ENCODE measurements at places on chromosomes 7 and 10.

DNA sequence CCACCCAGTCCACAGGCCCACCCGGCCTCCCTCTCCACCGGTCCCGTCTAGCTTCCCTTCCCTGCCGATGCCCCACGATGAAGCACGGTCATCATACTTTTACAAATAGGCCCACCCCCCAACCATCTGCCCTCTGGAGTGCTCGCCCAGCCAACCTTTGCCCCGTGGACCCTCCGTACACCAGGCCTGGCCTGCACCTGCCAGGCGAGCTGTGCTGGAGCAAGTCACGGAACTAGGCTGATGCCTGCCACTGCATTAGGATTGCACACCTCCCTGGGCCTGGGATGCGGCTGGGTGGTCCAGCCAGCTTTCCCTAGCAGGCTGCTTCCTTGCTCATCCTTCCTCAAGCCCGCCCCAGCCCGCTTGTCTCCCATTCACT, 44.7 kb downstream of the PPIF start:
- DNase-seq, result no peak

- no peak for DNase-seq
Observed at GRCh38 chr10:122271076-122271475, at the start of gene BTBD16. Gene BTBD16 (plus strand): TSS chr10:122271296. CDS start chr10:122275082, 3,786 bp downstream.

DNA sequence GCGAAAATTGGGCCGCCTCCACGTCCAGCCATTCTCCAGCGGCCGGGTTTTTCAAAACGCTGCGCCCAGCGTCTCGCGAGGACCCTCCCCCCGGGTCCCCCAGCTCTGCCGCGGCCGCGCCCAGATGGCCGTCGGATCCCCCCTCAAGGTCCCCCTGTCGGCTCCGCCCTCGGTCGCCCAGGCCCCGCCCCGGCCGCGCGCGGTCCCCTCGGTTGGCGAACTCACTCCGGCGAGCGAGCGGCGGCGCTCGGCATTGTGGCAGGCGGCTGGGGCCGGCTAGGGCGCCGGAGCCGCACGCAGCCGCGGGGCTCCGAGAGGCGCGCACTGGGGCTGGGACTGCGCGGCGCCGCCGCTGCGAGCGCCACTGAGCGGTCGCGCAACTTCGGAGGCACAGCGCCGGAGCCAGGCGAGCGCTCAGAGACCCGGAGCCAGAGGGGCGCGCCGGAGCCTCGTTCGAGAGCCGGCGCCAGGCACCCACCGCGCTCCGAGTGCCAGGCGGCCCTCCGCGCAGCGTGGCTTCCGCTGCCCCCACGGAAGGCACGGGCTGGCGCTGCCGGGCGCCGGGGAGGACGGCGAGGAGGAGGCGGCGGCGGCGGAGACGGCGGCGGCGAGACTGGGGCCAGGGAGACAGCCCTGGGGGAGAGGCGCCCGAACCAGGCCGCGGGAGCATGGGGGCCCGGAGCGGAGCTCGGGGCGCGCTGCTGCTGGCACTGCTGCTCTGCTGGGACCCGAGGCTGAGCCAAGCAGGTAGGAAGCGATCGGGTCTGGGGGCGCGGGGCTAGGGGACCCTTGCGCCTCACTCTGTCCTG, at the start of gene UNC5B:
UNC5B (plus strand) TSS at position 253 of the 809 bp plus-strand sequence; CDS start at position 669, 416 bp downstream.
- DNase-seq, result peak; percentile 91

DNA sequence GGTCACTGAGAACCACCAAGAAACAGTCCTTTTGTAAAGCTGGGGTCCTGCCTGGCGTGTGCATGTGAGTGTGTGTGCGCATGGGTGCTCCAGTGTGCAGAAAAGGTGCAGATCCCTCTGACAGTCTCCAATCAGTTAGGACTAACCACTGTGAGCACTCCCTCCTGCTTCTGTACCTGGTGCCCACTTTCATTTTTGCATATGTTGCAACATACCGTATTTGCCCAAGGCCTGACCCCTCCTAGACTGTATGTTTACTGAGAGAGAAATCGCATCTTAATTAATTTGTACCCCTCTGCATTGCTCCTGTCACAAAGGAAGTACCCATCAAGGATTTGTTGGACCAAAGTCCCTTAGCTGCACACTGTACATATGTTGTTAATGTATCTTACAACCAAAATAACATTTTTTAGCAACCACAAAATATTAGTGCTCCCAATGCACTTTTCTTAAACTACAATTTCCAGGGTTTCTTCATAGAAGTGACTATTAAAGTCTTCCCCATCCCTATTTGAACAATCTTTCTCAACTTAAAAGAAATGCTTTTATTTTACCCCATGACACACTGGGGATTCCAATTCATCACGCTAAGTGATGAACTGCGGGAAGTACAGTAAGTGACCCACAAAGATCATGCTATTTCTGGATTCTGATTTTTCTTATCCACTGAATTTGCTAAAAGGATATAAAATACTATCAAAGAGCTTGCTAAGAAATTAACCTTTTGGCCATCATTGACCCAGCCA, 16.6 kb downstream of the PAXIP1 start:
- DNase-seq, result no peak

DNA sequence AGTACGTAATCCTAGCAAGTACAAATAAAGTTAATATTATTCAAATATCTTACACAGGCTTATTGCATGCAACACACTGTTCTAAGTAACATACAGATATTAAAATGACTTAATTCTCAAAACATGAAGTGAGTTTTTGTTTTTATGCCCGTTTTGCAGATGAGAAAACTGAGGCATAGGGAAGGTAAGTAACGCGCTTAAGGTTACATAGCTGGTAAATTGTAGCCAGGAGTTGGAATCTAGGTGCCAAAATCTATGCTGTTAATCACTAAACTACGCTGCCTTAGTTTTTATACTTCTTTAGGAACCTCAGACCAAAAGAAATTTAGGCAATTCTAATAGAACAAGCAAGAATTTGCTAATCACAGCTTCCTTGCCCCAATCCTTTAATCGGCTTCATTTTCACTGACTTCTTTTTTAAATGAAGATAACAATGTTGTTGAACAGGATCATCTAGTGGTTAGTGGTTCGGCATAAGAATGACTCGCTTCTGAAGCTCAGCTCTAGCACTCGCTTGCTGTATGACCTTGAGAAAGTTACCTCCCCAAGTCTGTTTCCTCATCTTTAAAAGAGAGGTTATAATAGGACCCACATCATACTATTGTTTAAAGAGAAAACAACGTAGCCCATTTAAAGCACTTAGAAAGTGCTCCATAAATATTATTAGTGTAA, 1.0 kb upstream of the LRRTM3 start:
- no peak for DNase-seq

- DNase-seq, result no peak
Observed at GRCh38 chr7:2794836-2795636, 49.1 kb downstream of the GNA12 start.

DNA sequence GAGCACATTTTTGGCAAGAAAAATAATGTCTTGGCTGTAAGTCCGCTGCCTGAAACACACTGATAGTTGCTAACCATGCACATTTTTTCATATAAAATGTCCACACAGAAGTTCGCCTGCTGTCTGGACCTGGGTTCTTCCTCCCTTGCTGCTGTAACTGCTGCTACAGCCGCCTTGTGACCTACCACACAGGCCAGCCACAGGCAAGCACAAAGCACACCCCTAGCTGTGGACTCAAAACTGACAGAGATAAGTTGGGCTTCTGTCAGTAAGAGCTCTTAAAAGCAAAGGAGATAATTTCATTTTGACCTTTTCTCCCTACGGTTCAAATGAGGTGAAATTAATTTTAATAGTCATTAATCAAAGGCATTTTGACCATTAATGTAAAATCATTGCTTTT, 354.7 kb downstream of the OTUD1 start:
- DNase-seq, result no peak

DNA sequence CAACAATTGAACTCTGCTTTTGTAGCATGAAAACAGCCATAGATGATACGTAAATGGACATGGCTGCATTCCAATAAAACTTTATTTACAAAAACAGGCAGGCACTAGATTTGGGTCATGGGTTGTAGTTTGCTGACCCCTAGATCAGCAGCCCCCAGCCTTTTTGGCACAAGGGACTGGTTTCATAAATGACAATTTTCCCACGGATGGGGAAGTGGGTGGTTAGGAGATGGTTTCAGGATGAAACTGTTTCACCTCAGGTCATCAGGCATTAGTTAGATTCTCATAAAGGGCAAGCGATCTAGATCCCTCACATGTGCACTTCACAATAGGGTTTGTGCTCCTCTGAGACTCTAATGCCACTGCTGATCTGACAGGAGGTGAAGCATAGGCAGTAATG, 16.5 kb upstream of the ANK3 start:
- no peak for DNase-seq

- DNase-seq, result no peak
Observed at GRCh38 chr7:6035686-6036085, 4.5 kb downstream of the ANKRD61 start.

GRCh38 chr10:48932831-48933664, 6.6 kb downstream of the LRRC18 start:
- peak; percentile 12 for DNase-seq

DNA sequence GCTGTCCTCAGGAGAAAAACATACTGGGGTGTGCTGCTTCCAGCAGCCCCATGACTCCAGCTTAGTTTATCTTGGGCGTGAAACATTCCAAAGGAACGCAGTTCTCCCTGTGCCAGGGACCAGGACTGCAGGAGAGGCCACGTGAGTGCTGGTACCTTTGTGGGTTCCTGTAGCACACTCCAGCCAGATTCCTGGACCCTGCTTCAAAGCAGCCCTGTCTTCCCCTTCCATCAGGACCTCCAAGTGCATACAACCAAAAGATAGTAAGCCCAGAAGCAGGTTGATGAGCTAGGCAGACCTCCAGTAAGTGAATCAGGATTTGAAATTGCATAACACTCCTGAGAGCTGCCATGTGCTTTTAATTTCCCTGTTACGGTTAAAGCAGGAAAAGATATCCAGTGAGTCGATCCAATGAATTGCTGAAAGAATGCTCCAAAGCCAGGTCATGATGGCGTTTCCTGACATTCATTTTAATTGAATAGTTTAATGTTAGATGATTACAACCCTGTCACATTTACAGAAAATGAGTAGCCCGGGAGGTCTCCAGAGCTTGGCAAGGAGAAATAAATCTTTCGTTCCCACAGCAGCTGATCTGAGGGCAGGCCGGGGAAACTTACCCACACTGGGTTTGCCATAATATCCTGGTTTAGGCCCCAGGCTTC, 38.9 kb upstream of the CPXM2 start:
- DNase-seq, result peak; percentile 58

DNA sequence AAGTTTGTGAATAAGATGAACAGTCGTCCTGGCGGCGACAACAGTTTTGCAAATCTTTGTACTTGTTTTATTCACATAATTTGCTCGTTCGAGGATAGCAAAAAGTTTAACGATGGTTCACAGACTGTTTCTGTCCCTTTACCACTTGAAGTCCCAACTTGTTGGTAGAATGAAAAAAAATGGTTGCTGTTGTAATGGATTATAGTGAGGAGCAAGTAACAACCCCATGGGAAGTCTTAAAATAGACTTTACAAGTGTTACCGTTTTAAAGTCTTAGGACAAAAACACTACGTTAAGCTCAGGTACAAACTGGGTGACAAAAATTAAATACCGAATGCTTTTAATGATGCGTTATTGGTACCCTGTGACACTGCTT, 589 bp downstream of the LSM8 start:
- DNase-seq, result no peak

DNA sequence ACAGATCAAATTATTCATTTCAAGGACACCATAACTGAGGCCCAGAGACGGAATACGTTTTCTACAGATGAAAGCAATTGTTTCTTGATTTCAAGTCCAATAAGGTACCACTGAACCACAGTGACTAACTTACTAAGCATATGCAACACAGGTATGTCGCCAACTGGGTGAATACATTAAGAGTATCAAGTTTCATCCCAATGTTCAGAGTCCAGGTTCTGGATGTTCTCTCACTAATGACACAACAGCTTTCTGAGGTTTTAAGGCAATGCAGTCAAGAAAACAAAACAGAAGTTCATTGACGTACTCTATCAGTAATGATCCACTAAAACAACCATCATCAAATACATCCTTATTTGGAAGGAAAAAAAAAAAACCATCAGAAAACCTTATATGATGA, 35.8 kb downstream of the NSUN6 start:
- DNase-seq, result no peak

GRCh38 chr10:67471022-67471421, 225.0 kb downstream of the CTNNA3 start:
- DNase-seq, result no peak

DNA sequence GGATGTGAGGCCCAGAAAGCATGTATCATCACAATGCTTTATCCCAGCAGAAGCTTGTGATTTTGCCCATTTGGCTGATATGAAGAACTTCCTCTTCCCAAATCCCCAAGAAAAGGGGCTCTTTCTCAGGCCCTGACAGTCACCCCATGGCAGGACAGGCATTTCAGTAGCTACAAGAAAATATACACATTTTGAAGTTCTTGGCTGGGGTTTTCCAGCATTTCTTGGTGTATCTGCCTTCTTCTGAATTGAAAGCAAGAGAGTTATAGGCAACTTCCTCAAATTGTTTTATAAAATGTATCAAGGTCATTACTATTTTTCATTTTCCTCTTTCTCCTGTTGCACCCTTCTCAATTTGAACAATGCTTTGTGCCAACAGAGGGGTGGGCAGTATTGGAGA, 63.3 kb upstream of the PDLIM1 start:
- DNase-seq, result no peak

GRCh38 chr7:2062648-2063047, 170.1 kb downstream of the MAD1L1 start:
- DNase-seq, result no peak

GRCh38 chr7:33661430-33662160, 243.7 kb upstream of the BMPER start:
- DNase-seq, result no peak

- no peak for DNase-seq
Observed at GRCh38 chr10:14926061-14926470, 27.8 kb downstream of the DCLRE1C start.

- DNase-seq, result no peak
Observed at GRCh38 chr7:54837168-54837567, 78.2 kb upstream of the SEC61G start.

DNA sequence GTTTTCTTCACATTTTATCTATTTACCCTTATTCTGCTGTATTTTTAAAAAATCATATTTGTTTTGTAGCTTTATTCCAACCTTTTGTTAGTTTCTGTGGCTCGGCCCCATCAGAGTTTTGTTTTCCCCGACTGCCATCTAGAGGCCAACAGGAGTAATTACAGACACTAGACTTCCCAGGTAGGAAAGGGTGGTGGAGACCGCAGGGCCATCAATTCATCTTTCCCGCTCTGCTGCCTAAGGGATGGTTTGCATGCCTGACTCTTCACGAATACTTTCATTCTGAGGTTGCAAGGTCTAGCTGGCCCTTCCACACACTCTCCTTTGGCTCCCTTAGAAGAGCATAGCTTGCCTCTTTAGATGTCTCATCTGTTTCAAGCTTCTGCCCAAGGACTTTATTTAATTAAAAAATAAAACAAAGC, 38.3 kb downstream of the LYZL2 start:
- peak; percentile 54 for DNase-seq

DNA sequence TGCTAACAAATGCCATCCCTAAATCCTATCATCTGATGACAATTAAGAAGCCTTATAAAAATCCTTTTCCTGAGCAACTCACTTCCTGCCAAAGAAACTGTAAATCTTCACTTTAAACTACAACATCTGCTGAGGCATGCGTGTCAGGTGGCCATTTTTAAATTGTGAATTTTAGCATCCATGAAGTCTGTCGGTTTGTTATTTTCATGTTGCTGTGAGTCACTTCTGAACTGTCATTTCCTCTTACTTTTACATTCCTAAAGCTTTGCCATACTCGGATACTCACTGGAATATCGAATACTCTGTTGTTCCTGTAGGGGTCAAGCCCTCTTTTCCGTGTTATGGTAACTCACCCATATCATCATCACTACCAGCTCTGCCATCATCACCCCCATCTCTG, 34.3 kb upstream of the TMEM26 start:
- peak; percentile 76 for DNase-seq
